ENCODE measurements at places on chromosomes 2 and 18.

GRCh38 chr2:122203523-122203922 lies 448.1 kb downstream of the TSN start:
- DNase-seq, result no peak

GRCh38 chr2:179995741-179996515 lies 11.2 kb downstream of the CWC22 start:
- no peak for DNase-seq

GRCh38 chr18:50397023-50397422 lies 22.2 kb downstream of the SKA1 start:
- DNase-seq, result no peak

- DNase-seq, result no peak
These were observed 90.4 kb downstream of the CYP26B1 start for GRCh38 chr2:72057308-72057707.

- no peak for DNase-seq
These were observed 403.3 kb upstream of the NETO1 start for GRCh38 chr18:73270920-73271634.

DNA sequence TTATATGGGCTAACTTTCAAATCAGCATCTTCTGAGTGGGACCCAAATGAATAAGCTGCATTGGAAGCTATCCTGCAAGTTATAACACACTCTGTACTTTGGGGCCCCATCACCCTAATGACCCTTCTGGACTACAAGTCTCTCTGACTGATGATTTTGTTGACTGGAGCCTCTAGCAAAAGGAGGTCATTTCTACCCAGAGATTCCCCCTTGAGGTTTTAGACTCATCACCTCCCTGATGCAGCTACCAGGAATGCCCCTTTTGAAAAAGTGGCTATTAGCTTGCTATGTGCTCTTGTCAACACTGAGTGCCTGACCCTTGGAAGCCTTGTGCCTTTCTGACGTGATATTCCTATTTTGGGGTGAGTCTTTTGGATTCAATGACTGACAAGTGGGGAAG lies 54.5 kb upstream of the NEMP2 start:
- no peak for DNase-seq

GRCh38 chr2:199682001-199682400 lies 169.0 kb downstream of the FTCDNL1 start:
- no peak for DNase-seq

GRCh38 chr2:232310121-232310520 lies 68.4 kb upstream of the ALPP start:
- DNase-seq, result peak; percentile 56

GRCh38 chr2:222447131-222447530 lies 22.8 kb downstream of the SGPP2 start:
- DNase-seq, result no peak

- DNase-seq, result no peak
These were observed 8.4 kb downstream of the SP5 start for GRCh38 chr2:170723446-170723958.

DNA sequence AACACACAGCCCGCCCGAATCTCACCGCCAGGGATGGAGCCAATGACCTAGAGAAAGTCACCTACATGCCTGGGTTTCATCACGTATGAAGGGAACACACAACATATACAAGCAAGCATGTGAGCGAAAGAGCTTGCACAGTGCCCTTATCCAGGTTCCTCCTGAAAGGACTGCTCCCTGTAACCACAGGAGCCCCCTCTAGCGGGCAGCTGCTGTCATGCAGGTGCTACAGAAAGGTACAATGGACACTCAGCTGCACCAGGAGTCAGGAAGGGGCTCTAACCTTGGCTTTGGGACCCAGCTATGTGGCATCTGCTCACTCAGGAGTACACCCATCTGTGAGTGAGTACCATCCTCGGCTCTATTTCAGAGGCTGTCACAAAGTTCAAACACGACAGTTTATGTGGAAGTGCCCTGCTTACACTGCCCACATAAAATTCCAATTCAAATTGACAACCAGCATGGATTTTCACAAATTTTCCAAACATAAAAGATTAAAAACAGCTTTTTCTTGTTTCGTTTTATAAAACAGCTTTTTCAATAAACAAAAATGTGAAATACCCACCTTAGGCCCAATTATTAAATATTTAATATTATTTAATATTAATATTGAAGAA lies 3.5 kb downstream of the NDUFA10 start:
- peak; percentile 74 for DNase-seq

Measured in stimulated activated CD4-positive, alpha-beta T cell treated with anti-CD3 and anti-CD28 coated beads, Interleukin-1b, Interleukin-23, amount 100 ng/mL, for 48 hours (primary cell).